ENCODE measurements at places on chromosomes 13 and 19. TPM values are rescaled to one million over a fixed set of nuclear protein-coding genes. Genes with fewer than 3 reads are reported as not detected.

The REX1BD gene
- polyA plus RNA-seq = 24.4 TPM

DNA sequence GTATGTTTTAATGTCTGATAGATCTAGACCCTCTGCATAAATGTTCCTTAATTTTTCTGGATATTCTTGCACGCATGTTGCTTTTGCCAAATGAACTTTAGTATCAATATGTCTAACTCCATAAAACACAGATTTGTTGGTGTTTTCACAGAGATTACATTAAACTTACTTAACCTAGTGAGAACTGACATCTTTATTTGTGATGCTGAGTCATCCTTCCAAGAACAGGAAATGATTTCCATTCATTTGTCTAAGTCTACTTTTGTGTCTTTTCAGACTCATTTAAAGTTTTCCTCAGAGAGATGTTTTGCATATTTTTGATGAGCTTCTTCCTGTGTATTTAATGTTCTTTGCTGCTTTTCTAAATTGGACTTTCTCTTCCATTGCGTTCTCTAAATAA, 184.0 kb downstream of the SLC7A1 start:
- H3K27me3 ChIP-seq = no peaks in the 10 kb centered on the region
- H3K4me3 ChIP-seq = no peak overlapping the region
- DNase-seq = no peak
- no peak overlapping the region for H3K27ac ChIP-seq

DNA sequence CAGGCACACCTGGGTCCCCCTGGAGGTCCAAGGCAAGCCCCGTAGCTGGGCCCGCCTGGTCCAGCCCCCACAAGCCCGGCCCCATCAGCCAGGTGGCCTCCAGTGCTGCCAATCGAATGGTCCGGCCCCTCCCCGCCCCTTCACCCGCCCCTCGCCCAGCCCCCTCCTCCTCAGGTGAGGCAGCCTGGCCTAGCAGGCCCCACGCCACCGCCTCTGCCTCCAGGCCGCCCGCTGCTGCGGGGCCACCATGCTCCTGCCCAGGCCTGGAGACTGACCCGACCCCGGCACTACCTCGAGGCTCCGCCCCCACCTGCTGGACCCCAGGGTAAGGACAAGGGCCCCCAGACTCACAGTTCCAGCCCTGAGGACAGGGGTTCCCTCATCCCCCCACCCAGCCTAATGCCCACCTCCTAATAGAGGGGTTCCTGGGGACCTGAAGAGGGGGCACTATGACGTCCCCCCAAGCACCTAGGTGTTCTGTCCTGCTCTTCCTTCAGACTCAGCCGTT, at the start of gene HPN:
HPN (plus strand) TSS at position 174 of the 508 bp plus-strand sequence. CDS start 786 bp downstream, outside the sequence.
- H3K36me3 ChIP-seq = no peaks in the 10 kb centered on the region
- H3K4me3 ChIP-seq = peak within 1 kb of the TSS; percentile 5
- peak within 1 kb of the TSS; percentile 62 for H3K27ac ChIP-seq
- peaks cover 25% of the 10 kb centered on the region for H3K27me3 ChIP-seq

DNA sequence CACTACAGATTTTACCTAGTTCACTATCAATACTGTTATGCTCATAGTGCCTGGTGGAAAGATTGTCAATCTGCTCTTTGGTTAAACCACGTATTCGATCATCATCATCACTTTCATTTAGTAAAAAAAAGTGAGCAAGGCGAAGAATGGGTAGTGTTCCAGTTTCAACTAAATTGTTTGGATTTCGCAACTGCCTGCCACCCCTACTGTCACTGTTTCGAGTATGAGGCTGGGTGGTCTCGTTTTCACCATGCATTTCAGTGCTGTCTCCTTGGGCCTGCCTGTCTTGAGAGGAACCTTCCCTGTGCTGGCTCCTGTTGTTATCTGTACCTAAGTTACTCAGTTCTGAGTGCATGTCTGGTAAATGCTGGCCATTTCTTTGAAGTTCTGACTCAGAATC, 8.1 kb downstream of the RNF6 start:
- no peak for DNase-seq
- H3K4me1 ChIP-seq = no peaks in the 10 kb centered on the region
- no peak overlapping the region for H3K4me3 ChIP-seq
- no peak overlapping the region for H3K27ac ChIP-seq
- no peaks in the 10 kb centered on the region for H3K36me3 ChIP-seq

GRCh38 chr13:107462501-107462900, 752.8 kb downstream of the LIG4 start:
- no peak for DNase-seq
- no peak overlapping the region for H3K4me3 ChIP-seq
- H3K27me3 ChIP-seq = no peaks in the 10 kb centered on the region

GRCh38 chr13:30927595-30927994, 4.9 kb upstream of the TEX26 start:
- no peaks in the 10 kb centered on the region for H3K36me3 ChIP-seq
- no peak overlapping the region for H3K4me3 ChIP-seq
- no peaks in the 10 kb centered on the region for H3K27me3 ChIP-seq

DNA sequence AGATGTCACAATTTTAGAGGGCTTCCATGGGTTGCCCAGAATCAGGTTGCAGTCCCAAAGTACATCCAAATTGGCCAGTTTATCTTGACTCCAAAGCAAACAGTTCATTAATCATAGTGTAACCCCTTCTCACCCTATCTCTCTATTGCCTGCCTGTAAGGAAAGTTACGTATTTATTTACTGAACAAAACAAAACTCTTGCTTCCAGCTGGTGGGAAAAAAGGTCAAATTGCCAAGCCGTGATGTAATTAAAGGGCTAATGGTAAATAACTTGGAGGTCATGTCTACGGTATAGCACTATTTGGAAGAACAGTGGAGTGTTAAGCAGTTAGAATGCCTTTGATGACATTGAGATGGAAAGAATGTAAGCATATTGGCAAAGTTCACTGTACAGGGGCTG, 214.0 kb downstream of the DLEU7 start:
- H3K27me3 ChIP-seq = no peaks in the 10 kb centered on the region
- peak; percentile 45 for DNase-seq
- H3K4me1 ChIP-seq = no peaks in the 10 kb centered on the region
- H3K27ac ChIP-seq = no peak overlapping the region
- H3K36me3 ChIP-seq = no peaks in the 10 kb centered on the region

The CILP2 gene
- 0.26 TPM for polyA plus RNA-seq

- H3K36me3 ChIP-seq = no peaks in the 10 kb centered on the region
- no peaks in the 10 kb centered on the region for H3K4me1 ChIP-seq
- no peak overlapping the region for H3K27ac ChIP-seq
- H3K27me3 ChIP-seq = no peaks in the 10 kb centered on the region
- peak; percentile 75 for DNase-seq
- H3K4me3 ChIP-seq = no peak overlapping the region
These were observed 465.1 kb downstream of the SLITRK5 start for GRCh38 chr13:88136098-88136790.

The LPAR6 gene
- 44.6 TPM for polyA plus RNA-seq

DNA sequence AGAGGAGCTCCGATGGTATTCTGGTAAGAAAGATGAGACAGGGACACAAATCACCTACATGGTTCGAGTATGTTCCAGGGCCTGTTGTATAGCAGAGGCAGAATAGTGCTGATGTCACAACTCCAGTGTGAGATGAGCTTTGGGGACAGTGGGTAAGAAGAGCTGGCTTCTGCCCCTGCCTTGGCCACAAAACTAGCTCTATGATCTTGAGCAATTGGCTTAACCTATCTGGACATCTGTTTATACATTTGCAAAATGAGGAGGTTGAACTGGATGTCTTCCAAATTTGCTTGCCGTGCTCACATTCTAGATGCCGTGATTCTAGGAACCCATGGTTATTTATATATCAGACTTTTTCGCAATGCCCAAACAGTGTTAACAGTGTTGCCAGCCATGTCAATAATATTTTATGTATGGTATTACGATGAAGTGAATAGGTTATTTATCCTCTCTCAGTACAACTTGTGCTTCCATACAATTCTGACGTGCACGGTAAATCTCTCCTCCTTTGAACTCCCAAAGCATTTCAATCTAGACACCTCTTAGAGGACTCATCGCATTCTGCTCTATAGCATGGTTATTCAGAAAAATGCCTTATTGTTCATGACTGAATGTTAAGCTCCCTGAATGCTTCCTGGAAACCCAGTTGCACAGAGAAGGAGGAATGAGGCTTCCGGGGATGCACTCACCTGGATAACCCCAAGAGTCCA, 316.0 kb downstream of the FOXO1 start:
- H3K4me1 ChIP-seq = peaks cover 8% of the 10 kb centered on the region
- no peak for DNase-seq
- no peak overlapping the region for H3K27ac ChIP-seq
- no peak overlapping the region for H3K4me3 ChIP-seq
- no peaks in the 10 kb centered on the region for H3K36me3 ChIP-seq

DNA sequence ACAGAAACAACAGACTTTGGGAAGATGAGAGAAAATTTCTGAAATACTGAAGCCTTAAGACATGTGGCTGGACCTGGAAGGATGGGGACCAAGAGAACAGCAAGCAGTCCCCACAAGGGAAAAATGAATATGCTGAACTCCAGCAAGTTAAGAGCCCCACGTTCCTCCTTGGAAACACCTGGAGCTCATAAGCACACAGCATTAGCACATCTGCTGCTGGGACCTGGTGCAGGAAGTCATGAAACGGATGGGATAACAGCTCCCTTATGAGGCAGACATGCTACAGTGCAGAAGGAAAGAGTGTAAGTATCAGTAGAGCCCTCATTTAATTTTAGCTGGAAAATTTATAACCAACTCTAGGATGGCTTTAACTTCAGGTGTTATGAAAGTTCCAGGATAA, 67.3 kb downstream of the SLC15A1 start:
- H3K27ac ChIP-seq = no peak overlapping the region
- H3K4me1 ChIP-seq = no peaks in the 10 kb centered on the region
- H3K4me3 ChIP-seq = no peak overlapping the region
- H3K36me3 ChIP-seq = no peaks in the 10 kb centered on the region

- peaks cover 11% of the 10 kb centered on the region for H3K4me1 ChIP-seq
- no peaks in the 10 kb centered on the region for H3K27me3 ChIP-seq
- no peak for DNase-seq
- no peaks in the 10 kb centered on the region for H3K36me3 ChIP-seq
These were observed 5.1 kb downstream of the IRGC start for GRCh38 chr19:43720936-43721335.

DNA sequence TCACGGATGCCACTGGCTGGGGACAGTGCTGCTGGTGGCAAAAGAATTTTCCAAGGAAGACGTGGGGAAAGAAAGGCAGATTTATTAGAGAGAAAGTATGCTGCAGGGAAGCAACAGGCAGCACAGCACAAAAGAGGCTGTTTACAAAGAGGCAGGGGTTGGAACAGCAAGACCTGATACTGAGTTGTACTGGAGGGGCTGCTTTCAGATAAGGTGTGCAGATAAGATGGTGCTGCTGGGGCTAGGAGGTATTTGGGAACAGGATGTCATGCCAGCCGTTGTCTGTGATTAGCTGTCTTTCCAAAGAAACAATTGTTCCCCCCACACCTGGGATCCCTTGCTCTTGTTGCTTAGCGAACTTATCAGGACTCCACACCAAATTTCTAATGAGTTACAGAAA, 2023.3 kb upstream of the PCDH20 start:
- H3K27ac ChIP-seq = no peak overlapping the region
- H3K4me1 ChIP-seq = no peaks in the 10 kb centered on the region
- H3K36me3 ChIP-seq = no peaks in the 10 kb centered on the region
- no peak for DNase-seq
- no peaks in the 10 kb centered on the region for H3K27me3 ChIP-seq

The MCF2L gene
- polyA plus RNA-seq = 37.3 TPM

DNA sequence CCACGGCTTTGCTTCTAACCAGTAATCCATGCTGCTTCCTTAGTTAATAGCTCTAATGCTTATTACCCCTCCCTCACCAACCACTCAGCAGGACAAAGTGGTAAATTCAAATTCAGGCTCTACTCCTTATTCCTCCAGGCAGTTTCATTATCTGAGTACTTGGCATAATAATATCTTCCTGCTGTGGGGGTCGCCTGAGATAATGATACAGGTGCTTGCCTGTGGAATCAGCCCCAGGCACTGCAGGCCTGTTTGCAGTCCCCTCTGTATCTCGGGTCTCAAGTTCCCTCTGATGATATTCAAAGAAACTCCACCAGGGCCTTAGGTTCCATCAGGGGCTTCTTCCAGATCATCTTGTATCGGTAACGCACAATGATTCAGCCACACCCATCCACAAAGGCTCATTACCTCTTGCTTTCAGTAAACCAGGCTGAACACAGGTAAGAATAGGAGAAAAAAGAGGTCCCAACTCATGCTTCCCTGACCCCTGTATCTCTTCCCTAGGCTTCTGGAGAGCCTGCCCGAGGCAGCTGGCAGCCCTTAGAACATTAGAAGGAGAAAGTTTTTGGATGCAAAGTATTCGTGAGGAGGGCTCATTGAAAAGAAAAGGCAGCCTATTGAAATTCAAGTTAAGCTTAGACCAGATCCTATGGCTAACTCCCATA, 14.3 kb upstream of the FOXO1 start:
- H3K27ac ChIP-seq = no peak overlapping the region
- H3K4me3 ChIP-seq = no peak overlapping the region
- H3K27me3 ChIP-seq = no peaks in the 10 kb centered on the region

GRCh38 chr13:34044660-34045080, 226.7 kb downstream of the RFC3 start:
- H3K27ac ChIP-seq = no peak overlapping the region
- H3K4me1 ChIP-seq = no peaks in the 10 kb centered on the region
- no peak overlapping the region for H3K4me3 ChIP-seq

DNA sequence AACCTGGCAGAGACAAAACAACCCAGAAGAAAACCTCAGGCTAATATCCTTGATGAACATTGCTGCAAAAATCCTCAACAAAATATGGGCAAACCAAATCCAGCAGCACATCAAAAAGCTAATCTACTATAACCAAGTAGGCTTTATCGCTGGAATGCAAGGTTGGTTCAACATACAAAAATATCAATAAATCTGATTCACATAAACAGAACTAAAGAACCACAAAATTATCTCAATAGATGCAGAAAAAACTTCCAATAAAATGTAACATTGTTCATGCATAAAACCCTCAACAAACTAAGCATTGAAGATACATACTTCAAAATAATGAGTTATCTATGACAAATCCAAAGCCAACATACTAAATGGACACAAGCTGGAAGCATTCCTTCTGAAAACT, 8.8 kb downstream of the ZNF724 start:
- H3K27ac ChIP-seq = no peak overlapping the region
- peaks cover 64% of the 10 kb centered on the region for H3K36me3 ChIP-seq
- H3K4me1 ChIP-seq = no peaks in the 10 kb centered on the region

- no peak overlapping the region for H3K4me3 ChIP-seq
- no peak overlapping the region for H3K27ac ChIP-seq
- H3K4me1 ChIP-seq = no peaks in the 10 kb centered on the region
- H3K36me3 ChIP-seq = peaks cover 44% of the 10 kb centered on the region
- peaks cover 61% of the 10 kb centered on the region for H3K27me3 ChIP-seq
- DNase-seq = no peak
These were observed 4.0 kb downstream of the ADGRE2 start for GRCh38 chr19:14774373-14774772.

The IRGC gene
- polyA plus RNA-seq = not detected

The NKPD1 gene
- 0.24 TPM for polyA plus RNA-seq

GRCh38 chr13:59747529-59747928, 416.2 kb downstream of the DIAPH3 start:
- H3K36me3 ChIP-seq = no peaks in the 10 kb centered on the region
- H3K27ac ChIP-seq = no peak overlapping the region
- no peaks in the 10 kb centered on the region for H3K4me1 ChIP-seq
- H3K27me3 ChIP-seq = no peaks in the 10 kb centered on the region
- no peak overlapping the region for H3K4me3 ChIP-seq
- no peak for DNase-seq

DNA sequence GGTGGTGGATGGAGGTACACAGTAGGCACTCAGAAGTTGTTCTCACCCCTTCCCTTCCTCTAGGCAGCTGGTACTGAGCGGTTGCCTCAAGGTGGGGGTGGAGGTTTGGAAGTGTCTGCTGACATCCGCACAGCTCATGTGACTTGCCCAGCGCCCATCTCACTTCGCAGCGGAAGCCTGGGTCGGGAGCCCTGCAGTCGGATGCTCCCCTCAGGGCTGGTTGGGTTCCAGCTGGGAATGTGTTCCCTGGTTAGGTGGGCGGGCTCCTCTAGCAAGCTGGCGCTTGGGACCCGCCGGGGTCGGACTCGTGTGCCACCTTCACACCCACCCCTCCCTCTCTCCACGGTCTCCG, 10.2 kb downstream of the PPP1R37 start:
- no peak for DNase-seq
- no peak overlapping the region for H3K27ac ChIP-seq

The PRKCG gene
- polyA plus RNA-seq = 0.36 TPM

The ZNF835 gene
- polyA plus RNA-seq = 3.5 TPM
